A172 (cell line): ENCODE measurements at places on chromosomes 4 and X.

- DNase-seq, result no peak
Observed at GRCh38 chr4:30840571-30840970, 120.4 kb downstream of the PCDH7 start.

- peak; percentile 79 for DNase-seq
Observed at GRCh38 chrX:40778861-40779575, 43.7 kb upstream of the MED14 start.

DNA sequence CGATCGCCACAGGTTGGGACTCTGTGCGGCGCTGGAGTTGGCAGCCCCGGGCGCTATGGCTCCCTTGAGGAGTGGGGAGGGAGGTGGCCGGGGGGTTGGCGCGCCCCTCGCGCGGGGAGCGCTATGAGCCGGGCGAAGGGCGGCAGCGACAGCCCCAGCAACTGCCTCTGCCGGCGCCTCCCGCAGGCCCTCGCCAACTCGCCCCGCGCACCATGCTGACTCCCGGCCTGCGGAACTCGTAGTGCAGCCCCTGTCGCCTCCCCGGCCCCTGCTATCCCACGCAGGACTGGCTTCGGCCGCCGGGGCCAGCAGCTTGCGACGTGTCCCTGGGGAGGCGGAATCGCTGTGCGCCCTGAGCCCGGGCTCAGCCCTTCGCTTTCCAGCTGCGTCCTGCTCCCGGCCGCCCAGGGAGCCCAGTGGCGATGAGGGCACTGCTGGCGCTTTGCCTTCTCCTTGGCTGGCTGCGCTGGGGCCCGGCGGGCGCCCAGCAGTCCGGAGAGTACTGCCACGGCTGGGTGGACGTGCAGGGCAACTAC lies 415 bp downstream of the SHISA3 start:
- DNase-seq, result peak; percentile 22

- peak; percentile 39 for DNase-seq
Observed at GRCh38 chr4:137307806-137308205, 224.5 kb downstream of the PCDH18 start.

- DNase-seq, result no peak
Observed at GRCh38 chrX:47902161-47902560, 65.5 kb downstream of the ZNF81 start.

- no peak for DNase-seq
Observed at GRCh38 chr4:144181391-144181790, 40.9 kb upstream of the GYPA start.

DNA sequence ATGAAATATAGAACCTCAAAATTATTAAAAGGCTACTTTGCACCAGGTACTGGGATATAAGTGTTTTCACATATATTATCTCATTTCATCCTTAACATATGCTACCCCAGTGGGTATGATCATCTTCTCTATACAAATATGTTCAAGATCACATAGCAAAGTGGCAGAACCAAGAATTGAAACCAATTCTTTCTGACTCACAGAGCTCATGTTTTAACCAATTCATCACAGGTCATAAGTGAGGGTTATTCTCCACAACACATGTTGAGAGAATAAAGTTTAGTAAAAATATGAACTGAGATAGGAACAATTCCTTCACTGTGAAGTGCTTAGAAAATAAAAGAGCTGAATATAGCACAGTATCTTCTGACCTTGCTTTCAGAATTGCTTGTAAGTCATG lies 442.9 kb upstream of the RASGEF1B start:
- DNase-seq, result no peak

DNA sequence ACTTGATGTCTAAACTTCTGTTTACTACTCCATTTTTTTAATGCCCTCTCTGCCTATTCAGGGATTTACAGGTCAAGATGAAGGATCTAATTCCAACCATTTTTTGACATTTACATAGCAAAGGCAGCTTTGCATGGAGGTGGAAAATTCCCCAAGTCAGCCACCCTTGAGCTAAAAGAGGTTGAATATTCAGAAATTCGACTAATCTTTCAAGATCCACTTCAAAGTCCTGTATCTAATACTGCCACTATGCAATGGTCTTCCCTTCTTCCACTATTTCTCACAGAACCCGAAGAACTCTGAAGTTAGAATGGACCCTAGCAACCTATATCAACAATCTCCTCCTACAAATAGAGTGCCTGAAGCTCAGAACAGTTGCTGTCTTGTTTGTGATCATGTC lies 21.6 kb downstream of the CFAP97 start:
- no peak for DNase-seq

DNA sequence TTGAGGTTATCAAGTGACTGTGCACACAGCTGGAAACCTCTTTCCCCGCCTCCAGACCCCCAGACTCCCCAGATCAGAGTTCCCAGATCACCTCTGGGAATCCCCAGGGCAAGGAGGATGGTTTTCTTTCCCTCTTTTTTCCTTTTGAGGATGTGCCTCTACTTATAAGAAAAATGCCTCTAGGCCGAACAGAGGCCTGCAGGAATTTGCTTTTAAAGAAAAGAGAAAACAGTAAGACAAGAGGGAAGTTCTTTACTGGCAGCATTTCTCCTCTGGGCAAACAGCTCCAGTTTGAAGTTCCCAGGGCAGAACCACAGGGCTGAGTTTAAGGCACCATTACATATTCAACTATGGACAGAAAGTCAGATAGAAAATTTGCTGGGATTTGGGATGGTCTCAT lies 837.9 kb upstream of the LCORL start:
- no peak for DNase-seq
